ENCODE measurements at places on chromosomes 5 and 9.
A peak's percentile ranks its signal among the peaks of the same experiment; 100 is the strongest.

- DNase-seq: no peak
These were observed 1746.6 kb upstream of the C9orf72 start for GRCh38 chr9:29319736-29320513.

- no peak for DNase-seq
These were observed 11.4 kb downstream of the LRRC8A start for GRCh38 chr9:128893354-128893753.

DNA sequence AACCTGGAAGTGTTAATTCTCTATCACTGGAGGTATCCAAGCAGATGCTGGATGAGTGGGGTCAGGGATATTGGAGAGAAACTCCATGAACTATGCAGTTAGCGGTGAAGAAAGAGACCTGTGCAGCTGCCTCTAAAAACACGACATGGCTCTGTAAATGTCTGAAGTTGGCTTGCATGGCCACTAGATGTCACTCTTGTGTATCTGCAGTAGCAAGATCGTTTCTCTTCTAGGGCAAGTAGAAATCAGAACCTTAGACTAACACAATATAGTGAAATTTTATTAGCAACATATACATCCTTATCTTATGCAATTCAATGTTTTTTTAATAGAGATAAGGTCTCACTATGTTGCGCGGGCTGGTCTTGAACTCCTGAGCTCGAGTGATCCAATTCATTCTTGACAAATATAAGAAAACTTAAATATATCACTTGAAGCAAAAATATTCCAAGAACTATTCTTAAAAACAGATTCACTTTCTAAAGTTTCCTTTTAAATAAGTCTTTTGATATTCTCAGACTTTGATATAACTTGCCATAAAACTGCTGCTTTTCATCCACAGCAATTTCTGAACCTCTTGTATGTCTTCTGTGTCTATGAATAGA lies 2.9 kb downstream of the OR2S2 start:
- DNase-seq: peak; percentile 59

GRCh38 chr9:120693700-120694008 lies 20.6 kb downstream of the MEGF9 start:
- peak; percentile 41 for DNase-seq

DNA sequence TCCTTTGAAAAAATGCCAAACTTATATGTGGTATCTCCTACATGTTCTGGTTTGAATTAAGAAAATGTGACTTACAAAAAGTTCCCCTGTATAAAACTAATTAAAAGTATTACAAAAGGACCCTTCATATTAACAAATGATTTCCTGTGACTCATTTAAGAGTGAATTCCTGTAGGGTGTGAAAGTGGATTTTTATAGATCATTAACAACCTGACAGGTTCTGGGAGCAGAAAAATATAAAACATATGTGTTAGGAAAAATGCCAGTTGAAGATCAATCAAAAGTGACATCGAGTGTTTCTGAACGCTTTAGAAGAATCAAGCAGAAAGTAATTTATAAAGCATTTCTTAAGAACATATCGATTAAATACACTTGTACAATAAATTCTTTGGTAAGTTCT lies 35.5 kb downstream of the CAMK4 start:
- peak; percentile 50 for DNase-seq

DNA sequence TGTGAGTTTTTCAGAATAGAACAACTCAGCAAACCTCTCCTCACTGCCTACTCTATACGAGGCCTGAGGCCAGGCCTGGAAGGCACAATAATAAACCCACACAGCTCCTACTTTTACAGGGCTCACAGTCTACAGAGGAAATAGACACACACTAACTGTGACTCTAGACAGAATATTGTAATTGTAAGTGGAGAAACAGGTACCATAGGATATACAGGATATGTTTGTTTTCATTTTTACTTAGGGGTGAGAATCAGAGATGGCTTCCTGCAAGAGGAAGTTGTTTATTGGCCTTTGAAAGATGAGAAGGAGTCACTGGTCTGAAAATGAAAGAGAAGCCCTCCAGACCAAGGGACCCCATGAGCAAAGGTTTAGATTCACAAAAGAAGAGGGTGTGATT lies 35.8 kb upstream of the TGFBR1 start:
- DNase-seq: no peak

- peak; percentile 39 for DNase-seq
These were observed 155.8 kb upstream of the SMIM23 start for GRCh38 chr5:171629628-171630349.

- peak; percentile 31 for DNase-seq
These were observed 441.5 kb downstream of the RASEF start for GRCh38 chr9:82621447-82621846.

- no peak for DNase-seq
These were observed 1.4 kb downstream of the ITGA2 start for GRCh38 chr5:52990528-52990925.

- no peak for DNase-seq
These were observed 194.6 kb downstream of the DENND1A start for GRCh38 chr9:123735376-123735775.

DNA sequence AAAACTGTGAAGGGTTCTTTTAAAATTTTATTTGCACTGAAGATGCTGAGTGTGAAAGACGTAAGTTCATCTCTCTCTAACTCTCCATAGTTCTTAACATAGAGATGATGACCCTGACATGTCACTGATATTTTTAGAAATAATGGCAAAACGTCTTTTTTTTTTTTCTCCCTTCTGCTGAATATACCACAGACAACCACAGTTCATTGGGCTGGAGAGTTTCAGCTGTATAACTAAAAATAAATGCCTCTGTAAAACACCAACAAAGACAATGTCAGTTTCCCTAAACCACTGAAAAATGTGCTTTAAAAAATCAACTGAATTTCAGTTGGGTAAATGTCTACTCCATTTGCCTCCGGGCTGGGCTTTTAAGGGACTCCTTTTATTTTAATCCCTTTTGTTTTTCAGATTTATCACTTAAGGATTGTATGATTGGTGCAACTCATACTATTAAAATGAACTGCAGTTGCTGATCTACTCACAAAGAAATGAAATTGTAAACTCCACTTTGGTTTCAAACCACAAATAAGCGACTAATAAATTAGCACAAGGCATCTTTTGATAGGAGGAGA lies 830.9 kb upstream of the WWC1 start:
- DNase-seq: no peak

DNA sequence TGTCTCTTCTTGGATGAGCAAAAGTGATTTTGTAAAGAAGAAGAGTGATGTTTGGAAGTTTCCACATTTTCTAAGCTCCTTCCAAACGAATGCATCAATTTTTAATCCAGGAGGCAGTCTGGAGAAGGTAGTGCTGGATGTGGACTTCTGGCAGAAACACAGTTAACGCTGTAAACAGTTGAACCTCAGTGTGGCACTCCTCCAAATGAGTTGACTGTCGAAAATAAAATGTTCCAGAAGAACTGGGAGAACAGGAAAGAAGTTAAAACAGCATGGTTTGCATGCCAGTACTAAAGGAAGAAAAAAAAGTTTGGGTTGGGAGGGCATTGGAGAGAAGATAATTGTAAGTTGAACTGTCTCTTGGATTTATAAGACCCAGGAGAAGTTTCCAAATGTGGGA lies 6.5 kb downstream of the ZNF462 start:
- peak; percentile 55 for DNase-seq

DNA sequence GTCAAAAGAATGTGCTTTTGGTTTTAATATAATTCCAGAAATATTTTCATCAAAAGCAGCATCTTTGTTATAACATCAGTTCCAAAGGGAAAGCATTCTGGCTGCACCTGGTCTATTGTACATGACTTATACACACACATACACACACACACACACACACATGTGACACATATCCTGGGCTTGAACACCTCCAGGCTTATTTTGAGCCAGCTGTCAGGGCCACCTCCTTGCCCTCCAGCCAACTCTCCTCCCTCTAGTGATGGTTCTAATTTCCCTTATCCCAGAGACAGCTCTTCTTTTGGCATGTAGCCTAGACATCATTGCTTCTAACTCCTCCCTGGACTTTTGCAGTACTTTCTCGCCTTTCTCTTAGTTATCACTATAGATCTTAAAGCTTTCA lies 115.0 kb downstream of the PIK3R1 start:
- peak; percentile 39 for DNase-seq

GRCh38 chr5:175862131-175863012 lies 9.0 kb upstream of the CPLX2 start:
- DNase-seq: no peak

GRCh38 chr9:116574027-116574679 lies 113.0 kb upstream of the TRIM32 start:
- no peak for DNase-seq

All from astrocyte (in vitro differentiated cells and primary cell).